ENCODE measurements at places on chromosomes 3 and 15. TPM values are rescaled to one million over a fixed set of nuclear protein-coding genes. Genes with fewer than 3 reads are reported as not detected.

DNA sequence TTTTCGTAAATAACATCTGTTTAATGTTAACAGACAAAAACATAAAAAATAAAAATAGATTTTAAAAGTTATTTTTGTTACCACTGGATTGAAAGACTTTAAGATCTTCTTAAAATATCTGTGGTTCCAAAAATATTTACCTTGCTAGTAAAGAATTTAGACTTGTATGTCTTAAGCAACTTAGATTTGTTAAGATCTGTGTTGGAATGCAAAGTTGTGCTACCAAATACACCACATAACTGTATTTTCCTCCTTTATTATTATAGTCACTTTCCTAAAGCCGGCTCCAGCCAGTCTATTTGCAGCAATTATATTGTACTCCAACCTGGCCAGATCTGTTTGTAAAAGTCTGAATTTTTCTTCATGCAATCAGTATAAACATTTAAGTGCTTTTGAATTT lies 63.7 kb downstream of the SPRED1 start:
- no peak for DNase-seq

The SPATA12 gene
- polyA plus RNA-seq: 0.22 TPM

The PLA2G4E gene
- polyA plus RNA-seq: not detected

The PAK6 gene
- 6.5 TPM for polyA plus RNA-seq
